ENCODE measurements at places on chromosomes 2 and 18.

DNA sequence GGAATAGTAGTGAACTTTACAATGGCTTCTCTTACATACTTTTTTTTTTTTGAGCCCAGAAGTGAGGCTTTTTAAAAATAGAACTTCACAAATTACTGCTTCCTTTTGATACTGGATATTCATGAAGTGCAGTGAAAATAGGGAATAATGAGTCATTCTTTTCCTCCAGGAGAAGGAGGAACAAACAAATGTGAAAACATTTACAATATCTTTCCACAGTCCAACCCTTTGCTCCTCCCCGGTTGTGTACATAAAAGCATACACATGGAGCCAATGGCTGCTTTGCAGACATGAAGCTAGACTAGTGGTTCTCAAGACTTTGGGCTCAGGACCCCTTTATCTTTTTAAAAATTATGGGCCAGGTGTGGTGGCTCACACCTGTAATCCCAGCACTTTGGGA is 266.9 kb downstream of the GBX2 start:
- no peak for DNase-seq

GRCh38 chr18:22191923-22192322 is 22.5 kb downstream of the GATA6 start:
- DNase-seq: no peak

DNA sequence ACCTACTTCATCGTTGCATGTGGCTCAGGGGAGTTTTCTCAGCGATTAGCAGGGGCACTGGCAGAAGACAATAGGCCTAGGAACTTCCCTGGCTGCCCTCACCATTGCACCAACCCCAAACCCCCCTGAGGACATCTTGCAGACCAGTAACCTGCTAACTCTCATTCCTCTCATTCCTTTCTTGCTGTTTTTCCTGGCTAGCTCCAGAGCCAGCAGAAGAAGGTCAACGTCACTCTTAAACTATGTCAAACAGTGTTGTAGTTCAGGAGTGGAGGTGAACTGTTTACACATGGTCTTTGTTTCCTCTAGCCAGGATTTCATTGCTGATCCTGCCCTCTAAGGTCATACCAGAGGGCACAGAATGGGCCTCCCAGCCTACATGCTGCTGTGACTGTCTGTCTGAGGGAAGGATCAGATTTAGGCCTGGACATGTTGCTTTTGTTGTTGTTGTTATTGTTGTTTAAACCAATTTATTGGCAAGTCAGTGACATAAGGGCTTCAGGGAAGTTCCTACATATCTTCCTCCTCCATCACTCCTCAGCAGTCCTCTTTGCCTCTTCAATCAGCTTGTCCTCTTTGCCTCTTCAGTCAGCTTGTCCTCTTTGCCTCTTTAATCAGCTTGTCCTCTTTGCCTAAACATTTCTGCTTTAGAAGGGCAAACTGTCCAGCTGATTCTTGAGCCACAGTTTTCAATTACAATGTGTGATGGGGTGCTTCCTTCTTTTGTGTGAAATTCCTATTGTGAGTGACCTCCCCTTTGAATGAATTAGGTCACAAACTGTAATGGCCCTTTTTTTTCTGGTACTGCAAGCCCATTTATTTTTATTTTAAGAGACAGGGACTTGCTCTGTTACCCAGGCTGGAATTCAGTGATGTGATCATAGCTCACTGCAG is 471.9 kb upstream of the TNP1 start:
- DNase-seq: no peak

DNA sequence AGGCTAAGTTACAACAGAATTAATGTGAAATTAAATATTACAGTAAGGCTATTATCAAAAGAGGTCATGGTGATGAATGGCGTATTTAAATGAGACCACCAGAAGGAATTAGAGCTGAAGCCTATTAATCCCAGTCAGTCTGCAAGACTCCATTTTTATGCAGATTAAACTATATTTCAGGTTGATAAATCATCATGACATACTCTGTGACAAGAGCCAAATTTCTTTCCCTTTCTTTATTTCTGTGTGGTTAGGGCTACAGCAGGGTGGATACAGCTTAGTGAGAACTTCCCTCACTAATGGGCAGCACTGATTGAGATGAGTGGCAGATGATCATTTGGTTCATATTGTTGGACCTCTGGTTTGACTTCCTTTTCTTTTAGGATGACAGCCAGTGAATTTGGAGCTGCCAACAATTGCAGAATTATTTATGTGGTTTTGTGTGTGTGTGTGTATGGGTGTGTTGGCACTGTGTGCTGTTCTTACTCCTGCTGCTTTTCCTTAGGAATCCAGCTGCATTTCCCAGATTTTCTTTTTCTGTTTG is 481.3 kb downstream of the PIK3C3 start:
- no peak for DNase-seq

DNA sequence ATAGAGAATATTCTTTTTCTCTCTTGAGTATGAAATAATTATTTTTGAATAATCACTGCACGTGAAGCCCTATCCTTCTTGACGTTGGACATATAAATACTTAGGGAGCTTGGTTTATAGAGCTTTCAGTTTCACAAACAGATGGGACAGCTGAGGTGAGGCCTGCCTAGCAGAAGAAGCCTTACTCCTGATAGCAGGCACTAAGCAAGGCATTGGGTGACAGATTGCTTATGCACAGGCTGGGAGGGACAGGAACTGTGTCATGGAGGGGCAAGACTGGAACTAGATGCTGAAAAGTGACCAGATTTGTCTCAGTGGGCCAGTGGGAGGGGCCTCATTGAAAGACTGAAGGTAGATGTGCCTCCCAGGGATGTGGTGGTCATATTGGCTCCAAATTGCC is 220.8 kb downstream of the NEDD4L start:
- no peak for DNase-seq

- DNase-seq: no peak
Observed at GRCh38 chr18:61474341-61474740, 141.1 kb downstream of the CDH20 start.

- DNase-seq: no peak
Observed at GRCh38 chr18:26977781-26978180, 112.3 kb upstream of the AQP4 start.

DNA sequence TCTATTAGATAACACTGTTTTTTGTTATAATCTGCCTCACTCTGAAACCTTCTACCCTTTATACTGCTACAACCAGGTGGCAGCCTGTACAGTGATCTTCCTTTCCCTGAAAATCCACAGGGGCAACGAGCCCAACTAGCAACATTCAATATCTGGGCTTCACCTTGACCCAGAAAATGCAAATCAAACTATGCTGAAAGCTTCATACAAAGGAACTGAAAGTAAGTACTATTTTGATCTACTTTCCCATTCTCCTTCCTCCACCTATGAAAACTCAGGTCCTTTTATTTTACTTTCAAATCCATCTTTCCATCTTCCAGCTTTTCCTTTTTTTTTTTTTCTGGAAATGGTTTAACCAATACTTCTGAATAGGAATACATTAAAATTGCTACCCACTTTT is 175.8 kb upstream of the CCDC150 start:
- DNase-seq: no peak

DNA sequence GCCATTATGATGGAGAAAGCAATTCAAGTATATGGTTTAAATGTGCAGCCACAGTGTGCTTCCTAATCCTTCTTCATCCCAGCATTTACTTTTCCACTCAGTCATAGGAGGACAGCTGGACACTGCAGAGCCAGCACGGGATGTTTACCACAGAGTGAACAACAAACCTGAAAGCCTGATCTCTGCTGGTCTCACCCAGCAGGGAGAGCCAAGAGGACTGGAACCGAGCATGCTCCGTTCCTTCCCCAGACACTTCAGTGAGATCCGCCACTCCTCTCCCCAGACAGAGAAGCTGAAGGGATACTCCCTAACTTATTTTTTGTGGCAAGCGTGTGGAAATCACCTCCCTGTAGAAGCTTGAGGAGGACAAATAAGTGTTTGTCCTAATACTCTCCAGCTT is 23.2 kb upstream of the GORASP2 start:
- no peak for DNase-seq
